ENCODE measurements at places on chromosomes 11 and 22. TPM values are rescaled to one million over a fixed set of nuclear protein-coding genes. Genes with fewer than 3 reads are reported as not detected.

DNA sequence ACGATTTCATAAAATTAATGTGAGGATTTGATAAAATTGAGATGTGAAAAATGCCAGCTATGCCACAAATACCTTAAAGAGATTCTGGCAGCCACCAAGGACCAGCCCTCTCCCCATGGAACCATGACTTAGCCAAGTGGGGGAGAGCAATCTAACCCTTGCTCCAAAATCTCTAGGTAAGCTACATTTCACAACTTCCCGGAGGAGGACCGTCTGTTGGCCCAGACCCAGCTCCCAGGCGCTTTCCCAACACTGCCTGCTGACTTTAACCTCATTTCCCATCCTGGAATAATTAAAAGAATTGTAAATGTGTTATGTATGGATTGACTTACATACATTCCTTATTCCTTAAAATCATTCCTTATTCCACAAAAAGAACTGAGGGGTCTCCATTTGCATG lies 47.5 kb upstream of the TENM4 start:
- no peak for DNase-seq

GRCh38 chr11:124193221-124194010 lies 10.3 kb downstream of the OR10D3 start:
- no peak for DNase-seq

DNA sequence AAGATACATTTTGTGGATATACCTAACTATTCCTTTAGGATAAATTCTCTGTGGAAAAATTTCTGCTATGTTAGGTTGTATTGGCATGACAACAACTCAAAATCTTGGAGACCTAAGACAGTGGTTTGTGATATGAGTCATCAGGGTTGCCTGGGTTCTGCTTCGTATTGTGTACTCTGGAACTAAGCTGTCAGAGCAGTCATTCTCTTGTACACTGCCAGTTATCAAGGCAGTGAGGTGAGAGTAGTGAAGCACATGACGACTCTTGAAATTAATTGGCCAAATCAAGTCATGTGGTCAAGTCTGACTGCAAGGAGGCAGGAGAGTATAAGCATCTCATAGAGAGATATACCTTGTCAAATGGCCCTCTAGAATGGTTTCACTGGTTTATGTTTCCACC lies 104.4 kb downstream of the FANCF start:
- no peak for DNase-seq

- DNase-seq = no peak
These were observed 65.8 kb downstream of the PARVB start for GRCh38 chr22:44089717-44090570.

DNA sequence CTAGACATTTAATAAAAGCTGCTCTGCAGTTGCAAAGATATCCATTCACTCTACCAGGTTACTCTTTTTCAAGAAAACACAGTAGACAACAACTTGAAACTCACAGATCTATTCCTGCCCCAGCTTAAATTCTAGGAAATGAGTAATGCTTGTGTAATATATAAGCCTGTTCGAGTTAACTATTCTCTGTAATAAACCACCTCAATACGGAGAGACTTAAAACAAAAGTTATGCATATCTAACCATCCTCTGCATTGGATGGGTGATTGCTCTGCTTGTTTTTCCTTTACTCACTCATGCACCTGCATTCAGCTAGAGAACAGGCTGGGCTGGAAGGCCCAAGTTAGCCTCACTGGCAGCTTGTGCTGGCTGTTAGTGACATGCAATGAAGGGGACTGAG lies 13.3 kb downstream of the LRRC4C start:
- DNase-seq = no peak

Gene RAB39A
- 1.5 TPM for total RNA-seq

Gene KCNJ1
- total RNA-seq = not detected

Gene STT3A
- 88.4 TPM for total RNA-seq
